Inflammatory macrophage treated with lipopolysaccharide for 1 hour (primary cell): ENCODE measurements at places on chromosomes 12 and 14.
A peak's percentile ranks its signal among the peaks of the same experiment; 100 is the strongest.

DNA sequence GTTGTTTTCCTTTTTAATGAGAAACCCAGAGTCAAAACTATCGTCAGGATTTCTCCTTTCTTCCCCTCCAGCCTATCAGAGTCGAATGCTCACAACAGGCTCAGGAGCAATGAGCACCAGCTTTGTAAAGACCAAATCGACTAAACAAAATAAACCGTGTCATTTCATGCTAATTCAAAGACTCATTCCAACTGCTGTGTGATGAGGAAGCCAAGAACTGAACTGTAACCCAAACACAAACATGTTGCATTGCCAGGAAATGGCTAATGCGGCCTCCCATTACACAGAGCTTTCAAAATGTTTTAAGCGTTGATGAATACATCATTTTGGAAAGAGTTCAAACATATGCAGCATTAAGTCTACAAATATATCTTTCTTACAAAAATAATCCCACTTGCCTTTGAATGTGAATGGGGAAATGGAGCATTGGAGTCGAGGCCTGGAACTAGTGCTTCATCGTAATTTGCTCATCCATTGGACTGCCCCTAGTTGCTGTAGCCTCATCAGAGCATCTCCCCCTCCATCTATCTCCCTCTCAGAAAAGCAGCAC lies 349.5 kb downstream of the GXYLT1 start:
- no peak for DNase-seq

- no peak for DNase-seq
Measured at GRCh38 chr12:111341426-111342065, 27.3 kb downstream of the PHETA1 start.

GRCh38 chr12:72053604-72054003 lies 115.0 kb downstream of the TPH2 start:
- no peak for DNase-seq

DNA sequence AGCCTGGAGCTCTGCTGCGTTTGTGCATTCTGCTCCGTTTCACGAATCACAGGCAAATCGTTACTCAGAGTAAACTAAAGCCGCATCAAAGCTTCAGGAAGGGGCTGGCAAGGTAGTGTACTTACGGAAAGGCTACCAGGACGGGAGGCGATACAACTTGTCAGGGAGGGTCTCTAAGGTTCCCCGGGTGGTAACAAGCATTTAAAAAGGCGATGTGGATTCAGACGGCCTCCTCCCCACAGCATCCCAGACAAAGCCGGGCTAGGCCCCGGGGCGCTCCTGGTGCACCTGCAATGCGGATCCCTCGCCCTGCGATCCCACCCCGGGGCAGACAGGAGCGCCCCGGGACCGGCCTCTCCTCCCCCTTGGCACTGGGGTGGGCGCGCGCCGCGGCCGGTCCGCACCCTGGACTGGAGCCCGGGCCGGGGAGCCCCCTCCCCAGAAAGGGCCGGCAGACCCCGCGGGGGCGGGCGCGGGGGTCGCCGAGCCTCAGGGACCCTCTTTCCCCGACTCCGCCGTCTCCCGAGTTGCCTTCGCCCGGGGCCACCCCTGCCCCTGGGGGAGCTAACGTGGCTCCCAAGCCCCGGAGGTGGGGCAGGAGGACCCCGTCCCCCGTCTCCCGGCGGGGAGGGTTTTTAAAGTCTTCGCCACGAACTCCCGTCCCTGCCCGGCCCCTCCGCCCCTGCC lies 718 bp downstream of the CCDC92 start:
- DNase-seq, result no peak

DNA sequence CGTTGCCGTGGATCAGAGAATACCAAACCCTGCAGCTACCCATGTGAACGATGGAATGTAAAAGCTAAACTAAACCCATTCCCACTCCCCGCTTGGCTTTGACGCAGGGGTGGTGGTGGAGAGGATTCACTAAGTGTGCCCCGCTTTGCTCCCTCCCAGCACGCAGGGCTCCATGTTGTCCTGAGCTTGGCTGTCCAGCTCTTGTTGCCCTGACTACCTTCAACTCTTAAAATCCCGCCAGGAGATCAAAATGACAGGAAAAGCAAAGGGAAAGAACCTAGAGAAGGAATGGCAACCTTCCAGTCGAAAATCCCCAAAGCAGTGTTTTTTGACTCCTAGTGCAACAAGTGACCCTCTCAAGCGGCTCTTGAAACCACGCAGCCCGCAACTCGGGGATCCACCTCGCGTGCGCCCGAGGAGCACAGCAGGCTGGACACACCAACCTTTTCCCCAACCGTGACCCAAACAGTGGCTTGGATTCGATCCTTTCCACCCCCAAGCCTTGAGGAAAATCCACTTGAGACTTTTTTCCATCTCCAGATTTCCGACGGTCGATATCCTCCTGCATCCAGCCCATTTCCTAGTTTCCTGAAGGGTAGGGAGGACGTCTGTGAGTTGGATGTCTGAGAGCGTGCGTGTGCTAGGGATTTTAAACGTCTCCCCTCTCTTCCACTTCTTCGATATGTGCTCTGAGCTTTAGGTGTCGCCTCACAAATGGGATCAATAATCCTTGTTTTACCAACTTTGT lies 1.4 kb downstream of the SYT10 start:
- no peak for DNase-seq

DNA sequence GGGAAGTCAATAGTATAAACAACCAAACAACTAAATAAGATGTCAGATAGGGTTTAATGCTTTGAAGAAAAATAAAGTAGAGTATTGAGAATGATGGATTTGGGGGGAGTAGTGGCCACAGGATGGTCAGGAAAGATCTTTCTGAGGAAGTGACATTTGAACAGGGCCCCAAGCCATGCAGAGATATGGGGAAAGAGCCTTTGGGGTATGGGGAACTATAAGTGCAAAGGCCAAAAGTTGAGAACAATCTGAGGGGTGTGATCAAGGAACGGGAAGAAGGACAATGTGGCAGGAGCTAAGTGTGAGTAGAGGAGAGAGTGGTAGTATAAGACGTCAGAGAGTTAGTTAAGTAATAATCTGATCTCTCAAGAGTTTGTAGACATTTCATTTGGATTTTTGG lies 1.3 kb downstream of the MRPS35 start:
- peak; percentile 57 for DNase-seq

GRCh38 chr12:19130224-19131024 lies 891 bp downstream of the PLEKHA5 start:
- peak; percentile 6 for DNase-seq

- DNase-seq, result no peak
Measured at GRCh38 chr12:5733136-5733755, 211.8 kb downstream of the ANO2 start.

DNA sequence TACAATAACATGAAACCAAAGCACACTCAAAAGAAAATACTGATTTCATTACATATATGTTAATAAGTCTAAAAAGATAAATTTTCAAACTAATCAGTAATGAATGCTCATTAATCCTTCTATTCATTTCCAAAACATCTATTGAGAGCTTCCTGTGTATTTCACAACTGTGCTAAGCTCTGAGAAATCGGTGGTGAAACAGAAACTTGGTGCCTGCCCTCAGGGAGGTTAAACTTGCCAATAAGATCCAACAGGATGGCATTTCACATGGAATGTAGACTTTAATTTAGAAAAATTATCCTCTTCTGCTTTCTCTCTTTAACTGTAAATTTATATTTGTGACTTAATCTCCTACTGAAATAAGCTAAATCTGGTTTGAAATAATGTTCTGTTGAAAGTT lies 70.9 kb upstream of the SLC38A4 start:
- DNase-seq, result no peak

DNA sequence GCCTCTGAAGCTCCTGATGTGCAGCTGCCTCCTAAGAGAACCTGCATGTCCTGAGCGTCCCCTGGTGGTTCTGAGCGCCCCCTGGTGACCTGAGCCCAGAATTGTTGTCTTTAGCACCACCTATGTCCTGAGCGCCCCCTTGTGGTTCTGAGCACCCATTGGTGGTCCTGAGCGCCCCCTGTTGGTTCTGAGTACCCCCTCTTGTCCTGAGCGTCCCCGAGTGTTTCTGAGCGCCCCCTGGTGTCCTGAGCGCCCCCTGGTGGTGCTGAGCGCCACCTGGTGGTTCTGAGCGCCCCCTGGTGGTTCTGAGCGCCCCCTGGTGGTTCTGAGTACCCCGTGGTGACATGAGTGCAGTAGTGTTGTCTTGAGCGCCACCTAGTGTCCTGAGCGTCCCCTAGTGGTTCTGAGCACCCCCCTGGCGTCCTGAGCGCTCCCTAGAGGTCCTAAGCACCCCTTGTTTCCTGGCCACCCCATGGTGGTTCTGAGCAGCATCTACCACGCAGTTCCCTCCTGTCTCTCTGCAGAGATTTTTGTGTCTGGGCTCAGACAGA lies 782.5 kb downstream of the TMEM121 start:
- peak; percentile 93 for DNase-seq

DNA sequence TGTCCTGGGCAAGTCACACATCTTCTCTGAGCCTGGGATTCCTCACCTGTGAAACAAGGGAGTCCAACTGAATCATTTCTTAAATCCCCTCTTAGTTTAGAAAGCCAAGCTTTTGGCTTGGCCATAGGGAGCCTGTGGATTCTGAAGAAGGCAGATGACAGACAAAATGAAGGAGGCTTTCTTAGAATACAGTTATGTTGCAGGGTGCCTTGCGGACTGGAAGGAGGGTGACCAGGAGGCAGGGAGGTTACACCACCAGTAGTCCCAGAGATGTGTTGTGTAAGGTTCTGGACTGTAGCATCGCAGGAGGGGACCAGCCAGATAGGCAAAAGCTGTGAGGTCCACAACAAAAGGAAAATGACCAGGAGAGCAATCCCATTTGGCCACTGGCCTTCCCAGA lies 8.2 kb upstream of the ACVR1B start:
- DNase-seq, result no peak

DNA sequence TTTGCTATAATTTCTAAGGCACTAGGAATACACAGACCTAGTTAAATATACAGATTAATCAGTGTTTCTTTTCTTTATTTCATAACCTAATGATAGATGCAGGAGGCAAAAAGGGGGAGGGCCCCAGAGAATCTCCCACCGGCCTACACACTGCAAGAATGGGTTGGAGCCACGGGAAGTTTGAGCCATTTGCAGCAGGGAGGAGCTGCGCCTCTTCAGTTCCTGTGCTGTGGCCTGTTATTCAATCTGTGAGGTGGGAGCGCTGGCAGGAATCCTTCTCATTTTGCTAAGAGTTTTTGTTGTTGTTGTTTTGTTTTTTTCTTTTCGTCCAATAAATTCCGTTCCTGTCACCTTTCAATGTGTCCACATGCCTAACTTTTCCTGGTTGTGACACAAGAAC lies 251.3 kb upstream of the RPL10L start:
- no peak for DNase-seq

DNA sequence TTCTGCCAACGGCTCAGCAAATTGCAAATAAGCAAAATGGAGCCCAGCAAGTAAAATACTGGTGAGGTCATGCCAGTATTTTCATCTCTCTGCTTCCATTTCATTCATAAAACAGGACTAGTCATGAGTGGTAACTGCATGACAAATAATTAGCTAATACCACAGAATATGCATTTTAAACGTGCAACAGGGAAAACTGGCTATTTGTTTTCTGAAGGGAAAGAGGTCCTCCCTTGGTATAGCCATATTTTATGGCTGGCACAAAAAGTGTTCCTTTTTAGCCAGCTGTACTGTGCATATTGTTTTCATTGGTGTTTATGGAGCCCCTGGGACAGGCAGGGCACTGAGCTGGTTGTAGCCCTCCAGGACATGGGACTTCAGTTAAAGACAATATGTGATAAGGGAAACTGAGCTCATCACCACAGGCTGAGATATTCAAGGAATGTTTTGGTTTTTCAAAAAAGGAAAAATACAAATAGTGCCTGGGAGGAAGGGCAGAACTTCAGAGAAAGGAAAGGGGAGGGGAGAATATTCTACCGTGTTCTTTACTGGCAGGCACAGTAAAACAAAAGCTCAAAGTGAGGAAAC lies 26.1 kb upstream of the FOXN3 start:
- DNase-seq, result peak; percentile 37

GRCh38 chr12:47754126-47754525 lies 4.6 kb downstream of the RAPGEF3 start:
- DNase-seq, result no peak

GRCh38 chr12:19058235-19059021 lies 71.1 kb upstream of the PLEKHA5 start:
- DNase-seq, result no peak

DNA sequence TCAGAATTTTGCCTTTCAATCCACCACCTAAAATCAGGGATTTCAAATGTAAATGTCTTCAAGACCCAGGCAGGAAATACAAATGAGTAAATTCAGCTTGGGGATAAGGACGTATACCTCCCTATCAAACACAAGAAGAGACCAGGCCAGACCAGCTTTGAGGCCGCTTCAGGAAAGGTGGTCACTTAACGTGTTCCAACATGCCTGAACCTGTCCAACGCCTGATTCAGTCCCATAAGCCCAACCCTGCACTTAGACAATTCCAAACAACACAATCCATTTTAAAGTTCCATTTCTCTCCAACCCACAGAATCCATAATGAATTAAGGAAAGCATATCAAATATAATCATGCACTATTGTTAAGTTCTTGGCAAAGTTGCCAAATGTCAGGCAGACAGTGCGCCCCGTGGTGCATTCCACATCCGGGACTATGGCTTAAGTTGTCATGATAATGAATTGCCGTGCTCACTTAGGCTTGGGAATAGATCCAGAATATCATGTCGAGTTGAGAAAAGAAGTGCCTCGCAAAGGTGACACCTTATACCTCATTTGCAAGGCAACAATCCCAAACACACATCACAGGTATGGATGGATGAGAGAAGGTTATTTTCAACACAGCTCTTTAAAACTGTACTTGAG lies 35.5 kb downstream of the CCDC60 start:
- no peak for DNase-seq

DNA sequence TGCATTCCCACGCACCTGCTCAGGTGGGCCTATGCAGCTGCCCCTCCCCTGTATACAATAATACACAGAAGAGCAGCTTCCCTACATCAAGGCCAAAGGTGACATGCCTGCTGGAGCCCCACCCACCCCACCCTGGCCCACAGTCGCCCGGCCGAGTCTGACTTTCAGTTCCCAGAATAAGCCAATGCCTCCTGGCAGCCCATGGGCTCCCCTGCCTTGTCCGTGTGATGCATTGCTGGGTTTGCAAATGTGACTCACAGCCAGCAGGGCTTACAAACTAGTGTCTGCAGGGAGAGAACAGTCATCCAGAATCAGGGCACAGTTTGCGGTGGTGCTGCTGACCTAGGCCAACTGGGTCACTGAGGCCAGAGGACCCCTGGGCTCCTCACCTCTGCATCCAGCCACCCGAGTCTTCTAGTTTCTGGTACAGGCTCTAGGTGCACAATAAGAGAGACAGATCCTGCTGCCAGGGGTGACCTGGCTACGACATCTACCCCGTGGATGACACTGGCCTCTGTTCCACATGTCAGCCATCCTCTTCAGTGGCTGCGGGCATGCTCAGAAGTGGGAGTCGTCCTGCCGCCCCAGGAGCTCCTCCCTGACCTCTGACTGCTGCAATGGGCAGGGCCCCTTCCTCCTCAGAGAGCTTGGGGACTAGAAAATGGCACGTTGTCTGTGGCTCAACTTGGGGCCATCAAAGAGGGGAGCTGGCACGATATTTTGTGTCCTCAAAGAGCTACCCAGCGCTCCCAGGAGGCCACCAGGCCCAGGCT lies 84.5 kb downstream of the CHGA start:
- DNase-seq, result peak; percentile 91

DNA sequence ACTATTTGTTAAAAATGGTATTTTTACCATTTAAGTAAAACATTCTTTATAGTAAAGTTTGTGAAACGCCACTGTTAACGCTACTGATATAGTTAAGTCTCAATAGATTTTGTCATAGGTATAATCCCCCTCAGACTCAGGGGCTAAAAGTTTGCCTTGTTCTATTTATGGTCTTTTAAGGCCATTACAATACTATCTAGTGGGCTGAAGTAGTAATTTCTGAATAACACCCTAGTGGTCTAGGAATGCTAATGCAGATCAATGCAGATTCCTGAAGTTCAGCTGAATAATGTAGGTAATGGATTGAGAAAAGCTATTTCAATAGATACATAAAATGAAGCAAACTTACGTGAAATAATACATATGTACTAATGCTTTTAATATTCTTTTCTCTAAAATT lies 989.3 kb upstream of the NOVA1 start:
- DNase-seq, result no peak
